Liver (tissue), 10 donors: ENCODE measurements at places on chromosomes 7 and 10.

DNA sequence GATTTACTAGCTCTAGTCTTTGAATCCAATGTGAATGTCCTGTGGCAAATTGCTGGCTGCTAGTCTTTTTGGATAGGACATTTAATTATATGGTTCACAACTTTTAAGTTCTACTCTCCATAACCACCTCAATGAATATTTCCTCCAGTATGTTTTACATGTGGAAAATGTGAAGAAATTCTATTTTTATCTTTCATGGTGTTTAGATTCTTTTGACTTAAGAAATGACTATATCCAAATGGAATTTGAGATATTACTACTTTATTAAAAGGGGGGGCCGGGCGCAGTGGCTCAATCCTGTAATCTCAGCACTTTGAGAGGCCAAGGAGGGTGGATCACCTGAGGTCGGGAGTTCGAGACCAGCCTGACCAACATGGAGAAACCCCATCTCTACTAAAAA, 202.0 kb downstream of the ARL4A start:
- no peak for DNase-seq

GRCh38 chr7:104362756-104363155, 34.4 kb downstream of the LHFPL3 start:
- DNase-seq: no peak

DNA sequence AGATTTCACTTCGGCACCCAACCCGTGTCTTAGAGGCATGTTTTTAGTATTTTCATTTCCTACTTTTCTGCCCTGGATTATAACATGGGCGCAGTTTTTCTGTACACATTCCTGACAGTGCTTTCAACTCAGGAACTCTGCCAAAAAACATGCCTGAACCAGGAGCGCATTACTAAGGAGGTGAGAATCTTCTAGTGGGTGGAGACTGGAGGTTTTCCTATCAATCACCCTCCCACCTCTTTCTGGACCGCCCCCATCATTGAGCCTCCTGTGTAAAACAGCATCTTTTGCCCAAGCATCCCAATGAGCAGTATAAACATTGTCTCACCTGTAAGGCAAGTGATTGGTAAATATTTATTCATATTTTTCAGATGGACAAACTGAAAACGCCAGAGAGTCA, 53.2 kb downstream of the STK17A start:
- no peak for DNase-seq

DNA sequence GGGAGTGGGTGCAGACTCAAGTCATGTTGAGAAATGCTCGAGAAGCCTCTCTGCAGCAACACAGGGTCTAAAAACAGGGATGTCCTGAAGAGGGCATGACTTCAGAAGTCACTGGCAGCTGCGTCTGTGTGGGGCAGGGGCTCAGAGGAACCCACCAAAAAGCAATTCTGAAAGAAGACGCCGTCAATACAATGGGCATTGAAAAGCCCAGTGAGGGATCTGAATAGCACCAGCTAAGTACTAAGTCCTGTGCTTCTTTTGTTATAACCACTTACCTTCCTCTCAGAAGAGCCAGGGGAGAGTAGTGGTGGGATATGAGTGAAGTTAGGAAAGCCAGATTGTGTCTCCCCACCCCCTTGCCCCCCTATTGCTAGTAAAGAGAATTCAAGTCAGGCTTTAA, 137.2 kb downstream of the INHBA start:
- DNase-seq: no peak

DNA sequence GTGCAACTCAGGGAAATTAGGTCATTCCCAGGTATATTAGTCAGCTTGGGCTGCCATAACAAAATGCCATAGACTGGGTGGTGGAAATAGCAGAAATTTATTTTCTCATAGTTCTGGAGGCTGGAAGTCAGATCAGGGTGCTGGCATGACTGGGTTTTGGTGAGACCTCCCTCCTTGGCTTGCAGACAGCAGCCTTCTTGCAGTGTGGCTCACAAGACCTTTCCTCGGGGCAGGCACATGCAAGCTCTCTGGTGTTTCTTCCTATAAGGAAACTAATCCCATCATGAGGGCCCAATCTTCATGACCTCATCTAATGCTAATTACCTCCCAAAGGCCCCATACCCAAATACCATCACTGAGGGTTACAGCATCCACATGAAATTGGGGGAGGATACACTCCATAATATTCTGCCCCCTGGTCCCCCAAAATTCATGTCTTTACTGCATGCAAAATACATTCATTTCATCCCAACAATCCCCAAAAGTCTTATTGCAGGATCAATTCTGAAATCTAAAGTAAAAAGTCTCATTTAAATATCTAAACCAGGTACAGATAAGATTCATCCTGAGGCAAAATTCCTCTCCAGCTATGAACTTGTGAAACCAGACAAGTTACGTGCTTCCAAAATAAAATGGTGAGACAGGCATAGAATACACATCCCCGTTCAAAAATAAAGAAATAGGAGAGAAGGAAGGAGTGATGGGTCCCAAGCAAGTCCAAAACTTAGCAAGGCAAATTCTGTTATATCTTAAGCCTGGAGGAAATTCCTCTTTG, 17.4 kb upstream of the CBLL1 start:
- no peak for DNase-seq

- no peak for DNase-seq
Measured at GRCh38 chr10:34861293-34862021, 46.4 kb upstream of the PARD3 start.

DNA sequence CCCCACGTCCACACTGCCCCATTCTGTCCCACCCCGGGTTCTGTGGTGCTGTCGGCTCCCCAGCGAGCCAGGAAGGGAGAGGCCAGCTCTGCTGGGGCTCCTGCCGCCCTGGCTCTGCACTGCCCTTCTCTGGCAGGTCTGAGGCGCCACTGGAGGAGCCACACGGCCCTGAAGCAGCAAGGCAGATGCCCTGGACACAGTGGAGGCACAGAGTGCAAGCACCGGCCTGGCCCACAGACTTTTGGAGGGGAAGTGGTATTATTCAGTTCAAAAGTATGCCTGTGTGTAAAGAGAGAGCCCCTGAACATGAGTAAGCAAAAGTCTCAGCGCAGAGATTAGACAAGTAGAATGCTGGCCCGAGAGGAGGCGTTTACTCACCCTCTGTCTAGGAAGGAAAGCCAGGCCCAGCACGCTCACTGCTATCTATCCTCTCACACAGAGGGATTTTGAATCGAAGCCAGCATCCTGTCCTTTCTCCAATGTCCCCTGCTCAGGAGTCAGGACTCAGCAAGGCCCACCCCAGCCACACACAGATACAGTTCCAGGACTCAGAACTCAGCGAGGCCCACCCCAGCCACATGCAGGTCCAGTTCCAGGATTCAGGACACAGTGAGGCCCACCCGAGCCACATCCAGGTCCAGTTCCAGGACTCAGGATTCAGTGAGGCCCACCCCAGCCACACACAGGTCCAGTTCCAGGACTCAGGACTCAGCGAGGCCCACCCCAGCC, 115.0 kb downstream of the EGFR start:
- DNase-seq: peak; percentile 28

GRCh38 chr7:47093320-47094234, 488.3 kb downstream of the TNS3 start:
- no peak for DNase-seq
